NCI-H774 (cell line): ENCODE measurements at places on chromosomes 7 and 10.

DNA sequence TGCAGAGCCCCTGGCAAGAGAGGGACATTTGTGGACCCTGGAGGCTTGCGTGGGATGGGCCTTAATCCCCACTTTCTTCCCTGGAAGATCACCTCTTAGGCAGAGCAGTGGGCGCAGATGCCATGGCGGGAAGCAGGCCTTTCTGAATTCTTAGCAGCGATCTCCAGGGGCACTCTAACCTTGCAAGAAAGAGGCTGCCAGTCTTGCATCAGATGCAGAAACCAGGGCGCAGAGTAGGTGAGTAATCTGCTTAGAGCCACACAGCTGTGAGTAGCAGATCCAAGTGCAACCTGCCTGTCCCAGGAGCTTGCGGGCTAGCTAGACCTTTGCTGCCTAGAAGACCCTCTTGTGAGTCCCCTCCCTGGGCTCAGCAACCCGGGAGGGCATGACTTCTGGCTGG is 40.0 kb downstream of the KCTD7 start:
- no peak for DNase-seq

- DNase-seq, result peak; percentile 37
These were observed 459 bp upstream of the FEZF1 start for GRCh38 chr7:122304996-122305421.

GRCh38 chr7:30285067-30285535 is 704 bp downstream of the ZNRF2 start:
- peak; percentile 57 for DNase-seq

DNA sequence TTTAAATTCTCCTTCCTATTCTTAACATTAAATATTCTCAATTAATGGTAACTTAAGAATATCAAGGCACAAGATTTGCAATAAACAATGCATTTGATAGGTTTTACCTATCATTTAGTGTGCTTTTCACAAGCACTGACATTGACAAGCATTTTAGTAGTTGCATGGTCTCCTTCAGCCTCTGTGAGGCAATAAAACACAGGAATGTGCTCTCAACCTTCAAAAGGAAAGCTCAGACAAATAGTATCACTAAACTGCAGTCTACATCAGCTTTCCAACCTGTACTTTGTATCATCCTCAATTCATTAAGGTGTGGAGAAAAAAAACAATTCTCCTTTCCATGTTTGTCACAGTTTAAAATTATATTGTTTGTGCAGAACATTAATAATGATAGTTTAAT is 51.1 kb upstream of the TSPAN13 start:
- no peak for DNase-seq

- no peak for DNase-seq
These were observed 245.0 kb downstream of the HDAC9 start for GRCh38 chr7:18740579-18740988.

- DNase-seq, result no peak
These were observed 43.0 kb downstream of the TNS3 start for GRCh38 chr7:47538846-47539311.

GRCh38 chr7:42856605-42856987 is 55.3 kb downstream of the C7orf25 start:
- no peak for DNase-seq

DNA sequence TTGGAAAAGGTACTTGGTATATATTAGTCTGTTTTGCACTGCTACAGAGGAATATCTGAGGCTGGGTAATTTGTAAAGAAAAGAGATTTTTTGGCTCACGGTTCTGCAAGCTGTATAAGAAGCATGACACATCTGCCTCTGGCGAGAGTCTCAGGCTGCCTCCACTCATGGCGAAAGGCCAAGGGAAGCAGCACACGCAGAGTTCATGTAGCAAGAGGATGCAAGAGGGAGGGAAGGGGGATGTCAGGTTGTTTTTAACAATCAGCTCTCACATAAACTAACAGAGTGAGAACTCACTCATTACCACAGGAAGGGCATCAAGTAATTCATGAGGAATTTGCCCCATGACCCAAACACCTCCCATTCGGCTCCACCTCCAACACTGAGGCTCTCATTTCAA is 484.8 kb upstream of the DPP6 start:
- peak; percentile 65 for DNase-seq

DNA sequence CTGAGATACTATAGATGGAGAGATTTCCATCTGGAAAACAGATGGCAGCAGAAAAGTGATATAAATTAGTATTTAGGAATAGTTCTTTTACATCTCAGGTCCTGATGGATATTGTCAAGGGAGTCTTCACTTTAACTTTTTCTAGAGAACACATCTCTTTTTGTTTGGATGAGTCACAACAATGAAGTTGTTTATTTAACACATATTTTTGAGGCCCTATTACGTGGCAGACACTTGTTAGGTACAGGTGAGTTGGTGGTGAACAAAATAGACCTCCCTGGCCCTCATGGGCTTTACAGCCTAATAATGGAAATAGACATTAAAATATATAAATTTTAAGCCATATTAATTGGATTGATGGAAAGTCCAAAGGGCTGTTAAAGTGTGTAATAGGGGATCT is 168.3 kb downstream of the VTI1A start:
- no peak for DNase-seq

DNA sequence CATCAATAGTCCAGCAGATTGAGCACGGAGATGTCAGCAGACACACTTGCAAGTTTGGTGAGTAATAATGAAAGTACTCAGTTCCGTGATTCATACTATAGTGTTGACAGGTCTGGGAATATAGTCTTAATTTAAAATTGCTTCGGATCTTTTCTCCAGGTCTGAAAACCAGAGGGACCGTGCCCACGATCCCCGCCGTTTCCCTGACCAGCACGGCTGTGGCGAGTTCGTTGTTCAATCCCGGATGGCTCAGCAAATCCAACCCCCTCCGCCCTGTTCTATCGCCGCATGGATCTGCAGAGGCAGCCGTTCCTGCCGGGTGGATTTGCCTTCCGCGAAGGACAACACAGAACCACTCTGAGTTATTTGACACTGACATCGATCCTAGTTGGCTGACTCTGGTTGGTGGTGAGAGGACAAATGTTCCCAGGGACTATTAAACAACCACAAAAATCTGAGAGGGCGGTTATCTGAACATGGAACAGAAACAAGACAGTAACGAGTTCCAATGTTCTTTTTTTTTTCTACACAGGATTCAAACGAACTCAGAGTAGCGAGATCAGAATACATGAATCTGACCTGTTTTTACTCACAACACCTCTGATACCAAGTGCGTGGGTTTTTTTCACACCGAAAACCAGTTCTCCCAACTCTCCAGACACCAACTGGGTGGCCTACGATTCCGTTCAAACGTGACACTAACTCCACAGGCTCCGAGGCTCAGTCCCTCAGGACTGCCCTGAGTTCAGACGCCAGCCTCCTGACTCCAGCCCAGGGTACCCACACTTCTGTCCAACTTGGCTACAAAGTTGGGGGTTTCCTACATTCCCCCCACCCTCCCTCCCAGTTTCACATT is 52.7 kb downstream of the RBM17 start:
- DNase-seq, result no peak

DNA sequence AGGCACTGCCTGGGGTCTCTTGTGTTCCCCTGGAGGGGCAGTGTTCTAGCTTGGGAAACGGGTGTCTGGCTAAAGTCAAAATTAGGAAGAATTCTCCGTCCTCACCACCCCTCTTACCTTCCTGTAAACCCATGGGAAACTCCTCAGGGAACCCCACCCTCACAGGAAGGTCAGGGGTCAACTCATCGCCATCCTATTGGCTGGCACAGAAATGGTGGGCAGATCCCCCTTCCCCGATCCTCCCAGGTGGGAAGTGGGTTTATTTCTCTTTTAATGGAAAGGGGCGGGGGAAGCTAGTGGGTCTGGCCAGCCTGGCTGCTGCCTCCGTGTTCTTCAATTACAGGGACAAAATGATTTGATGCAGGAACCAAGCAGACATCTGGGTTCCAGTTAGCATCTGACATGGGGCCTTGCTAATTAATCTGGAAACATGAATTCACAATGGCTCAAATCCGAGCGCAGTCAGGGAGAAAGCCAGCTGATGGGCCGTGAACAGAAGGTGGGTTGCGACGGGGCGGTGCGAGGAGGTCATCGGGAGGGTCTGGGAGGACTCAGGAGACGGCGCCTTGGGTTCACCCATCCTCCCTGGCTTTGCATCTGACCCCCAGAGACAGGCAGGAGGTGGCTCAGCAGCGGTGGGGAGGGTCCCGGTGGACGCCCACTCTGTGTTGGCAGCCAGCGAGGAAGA is 66.6 kb downstream of the SLIT1 start:
- DNase-seq, result no peak

- no peak for DNase-seq
These were observed 159.4 kb downstream of the ADARB2 start for GRCh38 chr10:1577945-1578344.
